Fibroblast of skin of right biceps (primary cell): ENCODE measurements at places on chromosomes 3 and 15.
A peak's percentile ranks its signal among the peaks of the same experiment; 100 is the strongest.

GRCh38 chr3:99823723-99824711 is 6.4 kb downstream of the CMSS1 start:
- DNase-seq, result no peak

DNA sequence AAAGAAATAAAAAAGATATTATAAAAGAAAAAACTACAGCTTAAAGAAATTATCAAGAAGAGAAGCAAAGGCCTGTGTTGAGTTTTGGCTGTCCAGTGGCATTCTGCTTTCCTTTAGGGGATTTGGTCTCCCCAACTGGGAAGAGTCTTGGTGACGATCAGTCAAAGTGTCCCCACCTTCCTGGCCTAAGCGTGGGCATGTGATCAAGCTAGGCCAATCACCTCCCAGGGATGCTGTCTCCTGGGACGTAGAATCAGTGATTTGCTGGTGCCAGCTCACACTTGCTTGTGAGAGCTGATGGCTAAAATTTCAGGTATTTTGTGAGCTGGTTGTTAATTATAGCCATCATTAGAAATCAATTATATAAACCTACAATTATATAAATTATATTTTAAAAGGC is 69.5 kb downstream of the ATP2B2 start:
- DNase-seq, result no peak

DNA sequence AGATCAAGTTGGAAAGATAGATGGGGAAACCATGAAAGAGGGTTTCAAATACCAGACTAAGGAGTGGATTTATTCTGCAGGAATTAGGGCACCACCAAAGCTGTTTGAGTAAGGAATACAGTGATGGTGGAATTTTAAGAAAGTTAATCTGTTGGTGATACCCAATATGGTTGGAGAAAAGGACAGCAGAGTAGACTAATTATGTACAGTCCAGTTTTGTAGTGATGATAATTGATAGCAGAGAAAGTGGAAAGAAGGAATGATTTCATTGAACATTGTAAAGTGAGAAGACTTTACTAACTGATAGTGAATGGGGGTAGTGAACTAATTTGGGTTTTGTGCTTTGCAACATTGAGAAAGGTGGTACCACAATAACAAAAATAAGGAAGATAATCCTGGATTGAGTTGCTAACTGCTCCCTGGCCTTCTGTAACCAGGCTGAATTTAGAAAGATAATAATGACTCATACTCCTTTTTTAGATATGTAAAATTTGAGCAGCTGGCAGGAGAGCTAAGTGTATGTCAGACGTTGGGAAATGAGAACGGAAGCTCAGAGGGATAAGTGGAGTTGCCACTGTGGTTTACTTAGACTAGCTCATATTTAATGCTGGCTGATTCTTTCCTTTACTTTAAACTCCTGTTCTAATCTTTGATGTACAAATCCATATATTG is 16.9 kb downstream of the TCAIM start:
- peak; percentile 77 for DNase-seq

DNA sequence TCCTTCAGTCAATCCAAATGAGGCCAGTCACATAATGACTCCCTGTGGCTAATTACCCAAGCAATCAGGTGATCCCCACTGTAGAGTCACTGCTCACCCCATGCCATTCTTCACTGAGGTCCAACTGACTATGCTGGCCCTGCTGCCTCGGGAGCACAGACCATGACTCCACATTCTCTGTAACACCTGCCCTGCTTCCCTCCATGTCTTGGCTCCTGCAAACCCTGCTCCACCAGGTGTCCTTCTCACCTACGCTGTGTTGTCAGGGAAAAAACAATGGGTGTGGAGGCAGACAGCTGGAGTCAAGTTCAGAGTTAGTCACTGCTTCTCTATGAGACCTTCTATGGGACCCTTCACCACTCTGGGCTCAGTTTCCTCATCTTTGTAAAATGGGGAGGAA is 6.1 kb upstream of the SFMBT1 start:
- no peak for DNase-seq

DNA sequence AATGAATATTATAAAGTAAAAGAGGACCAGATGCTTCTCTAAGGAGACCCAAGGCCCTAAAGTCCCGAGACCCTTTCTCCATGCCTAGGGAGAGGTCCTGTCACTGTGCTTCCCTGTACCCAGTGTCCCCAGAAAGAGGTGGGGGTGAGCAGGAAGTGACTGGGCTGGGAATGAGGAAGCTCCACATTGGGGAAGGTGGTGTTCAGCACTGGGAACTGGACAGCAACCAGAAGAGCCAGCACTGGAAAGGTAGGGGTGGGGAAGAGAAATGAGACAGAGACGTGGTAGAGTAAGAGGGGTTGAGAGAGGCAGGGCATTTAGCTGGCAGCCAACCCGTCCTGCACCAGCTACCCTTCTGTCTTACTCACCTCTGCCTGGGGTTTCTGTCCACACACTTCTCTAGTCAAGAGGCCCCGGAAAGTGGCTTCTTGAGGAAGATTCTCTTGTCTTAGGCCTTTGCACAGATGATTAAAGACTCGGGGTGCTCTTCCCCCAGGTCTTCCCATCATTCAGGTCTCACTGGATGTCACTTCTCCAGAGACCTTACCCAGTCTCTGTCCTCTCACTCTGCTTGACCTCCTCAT is 12.2 kb downstream of the RRP9 start:
- no peak for DNase-seq

DNA sequence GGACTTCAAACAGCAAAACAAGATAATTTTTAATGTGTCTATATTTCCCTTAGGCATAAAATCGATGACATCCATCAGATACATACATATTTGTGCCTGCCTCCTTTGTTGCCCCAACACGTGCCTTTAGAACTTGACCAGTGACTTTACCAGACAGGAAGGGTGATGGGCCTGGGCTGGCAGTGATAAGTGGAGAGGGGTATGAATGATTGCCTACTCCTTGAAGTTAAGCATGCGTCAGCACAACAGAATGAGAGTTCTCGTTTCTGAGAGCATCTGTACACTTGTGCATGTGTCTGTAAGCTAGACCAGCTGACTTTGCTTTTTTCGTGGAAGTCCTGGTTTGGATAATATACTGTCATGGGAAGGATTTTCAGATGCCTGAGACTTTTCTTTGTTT is 54.9 kb upstream of the COL6A6 start:
- DNase-seq, result no peak

- no peak for DNase-seq
These were observed 831 bp downstream of the IFT57 start for GRCh38 chr3:108221393-108221792.

GRCh38 chr3:30199096-30199759 is 407.2 kb upstream of the TGFBR2 start:
- peak; percentile 67 for DNase-seq

DNA sequence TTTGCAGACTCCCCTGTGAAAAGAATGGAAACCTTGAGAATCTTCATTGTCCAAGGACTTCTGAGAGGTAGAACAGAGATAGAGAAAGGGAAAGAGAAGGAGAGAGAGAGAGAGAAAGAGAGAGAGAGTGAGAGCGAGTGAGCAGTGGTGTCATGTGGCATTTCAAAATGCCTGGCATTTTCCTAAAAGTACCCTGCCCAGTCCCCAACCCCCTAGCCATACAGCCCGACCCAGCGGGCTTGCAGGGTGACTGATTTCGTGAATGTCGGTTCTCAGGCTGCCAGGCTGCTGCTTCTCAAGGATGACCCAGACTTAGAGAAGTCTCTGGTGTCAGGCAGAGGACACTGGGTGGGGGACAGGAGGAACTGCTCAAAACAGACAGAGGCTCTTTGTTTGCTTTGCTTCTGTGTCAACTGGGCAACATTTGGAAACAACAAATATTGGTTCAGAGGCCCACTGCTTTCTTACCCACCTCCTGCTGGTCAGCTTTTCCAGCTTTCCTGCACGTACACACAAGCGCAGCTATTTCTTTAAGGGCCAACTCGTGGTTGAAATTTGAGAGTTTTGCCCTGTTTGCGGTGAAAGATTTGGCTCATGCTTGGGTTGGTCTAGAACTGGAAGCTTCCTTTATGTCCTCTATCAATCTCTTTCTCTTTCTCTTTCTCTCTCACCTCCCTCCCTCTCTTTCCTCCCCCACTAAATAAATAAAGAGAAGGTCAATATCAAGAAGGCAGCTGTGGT is 3.7 kb upstream of the TF start:
- peak; percentile 11 for DNase-seq

GRCh38 chr15:26050984-26051383 is 187.9 kb upstream of the ATP10A start:
- DNase-seq, result no peak

GRCh38 chr3:197746801-197747237 is 2.9 kb upstream of the FYTTD1 start:
- DNase-seq, result no peak

DNA sequence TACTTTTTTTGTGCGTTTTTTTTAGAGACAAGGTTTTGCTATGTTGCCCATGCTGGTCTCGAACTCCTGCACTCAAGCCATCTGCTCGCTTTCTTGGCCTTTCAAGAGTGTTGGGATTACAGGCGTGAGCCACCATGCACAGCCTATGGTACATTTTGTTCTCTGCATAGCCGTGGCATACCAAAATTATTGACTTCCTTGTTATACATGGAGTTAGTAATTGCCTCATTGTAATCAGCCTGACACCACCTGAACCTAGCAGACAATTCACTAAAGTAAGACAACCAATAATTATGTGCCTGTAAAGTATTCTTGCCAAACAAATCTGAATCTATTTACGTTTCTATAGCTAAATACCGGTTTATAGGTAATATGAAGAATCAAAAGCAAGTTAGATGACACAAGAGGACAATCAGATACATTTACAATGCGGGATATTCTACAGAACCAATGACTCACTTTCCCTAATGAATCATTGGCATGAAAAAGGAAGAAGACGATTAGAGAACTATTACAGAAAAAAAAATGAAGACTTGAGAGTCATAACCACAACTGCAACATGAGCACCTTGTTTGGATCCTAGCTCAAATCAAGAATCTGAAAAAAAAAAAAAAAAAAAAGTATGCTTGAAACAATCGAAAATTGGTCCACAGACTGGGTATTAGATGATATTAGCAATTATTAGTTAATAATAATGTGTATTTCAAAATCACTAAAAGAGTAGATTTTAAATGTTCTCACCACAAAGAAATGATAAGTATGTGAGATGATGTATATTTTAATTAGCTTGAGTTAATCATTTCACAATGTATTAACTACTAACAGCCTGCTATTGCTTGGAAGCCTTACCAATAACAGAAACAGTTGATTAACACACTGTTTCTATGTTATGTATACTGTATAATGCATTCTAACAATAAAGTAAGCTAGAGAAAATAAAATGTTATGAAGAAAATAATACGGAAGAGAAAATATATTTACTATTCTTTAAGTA is 7.1 kb downstream of the GUCA1C start:
- DNase-seq, result peak; percentile 75

DNA sequence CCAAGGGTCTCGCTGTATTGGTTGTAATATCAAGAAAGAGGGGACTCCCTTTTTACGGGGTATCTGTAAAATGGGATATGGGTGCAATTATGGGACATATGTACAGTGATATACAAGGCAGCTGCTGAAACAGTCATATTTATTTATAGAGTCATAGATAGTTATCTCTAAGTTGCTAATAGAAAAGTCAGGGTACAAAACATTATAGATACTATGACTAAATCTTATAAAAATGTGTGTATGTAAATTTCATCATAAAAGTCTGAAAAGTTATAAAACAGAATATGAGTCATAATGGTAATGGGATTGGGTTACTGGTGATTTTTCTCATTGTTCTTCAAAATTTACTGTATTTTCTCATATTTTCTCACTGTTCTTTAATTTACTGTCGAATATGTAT is 344.9 kb upstream of the SLCO3A1 start:
- DNase-seq, result peak; percentile 78

DNA sequence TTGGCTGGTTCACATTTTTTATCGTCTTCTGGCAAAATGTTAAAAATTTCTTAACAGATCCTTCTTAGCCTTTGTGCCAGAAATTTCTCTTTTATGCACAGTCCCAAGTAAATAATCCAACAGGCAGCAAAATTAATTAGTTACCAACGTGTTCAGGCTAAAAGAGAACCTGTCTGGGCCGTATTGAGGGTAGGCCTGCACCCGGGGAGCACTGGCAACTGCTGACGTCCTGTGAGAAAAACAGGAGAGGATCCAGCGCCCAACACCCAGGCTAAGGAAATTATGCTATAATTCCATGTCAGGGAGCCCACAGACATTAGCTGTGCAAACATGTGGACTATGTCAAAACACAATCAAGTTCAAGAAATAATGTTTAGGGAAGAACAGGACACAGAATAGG is 30.7 kb upstream of the CSTA start:
- no peak for DNase-seq

- no peak for DNase-seq
These were observed 17.3 kb downstream of the DENND6A start for GRCh38 chr3:57675530-57675929.

DNA sequence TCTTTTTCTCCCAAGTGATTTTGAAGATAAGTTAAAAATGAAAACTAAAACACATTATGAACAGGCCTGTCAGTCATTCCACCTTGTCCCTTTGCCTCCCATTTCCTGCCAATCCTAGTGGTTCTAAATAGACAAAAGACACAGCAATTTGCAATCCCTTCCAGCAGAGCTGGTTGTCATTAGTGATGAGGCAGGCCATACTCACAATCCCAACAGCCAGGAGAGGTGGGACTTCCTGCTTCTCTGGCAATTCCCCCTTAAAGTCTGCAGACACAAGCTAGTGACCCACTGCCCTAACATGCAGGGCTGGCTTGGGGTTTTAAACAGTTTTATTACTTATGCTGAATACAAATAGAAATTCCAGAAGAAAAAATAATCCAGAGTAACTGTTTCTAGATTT is 38.4 kb upstream of the RBP1 start:
- DNase-seq, result no peak

DNA sequence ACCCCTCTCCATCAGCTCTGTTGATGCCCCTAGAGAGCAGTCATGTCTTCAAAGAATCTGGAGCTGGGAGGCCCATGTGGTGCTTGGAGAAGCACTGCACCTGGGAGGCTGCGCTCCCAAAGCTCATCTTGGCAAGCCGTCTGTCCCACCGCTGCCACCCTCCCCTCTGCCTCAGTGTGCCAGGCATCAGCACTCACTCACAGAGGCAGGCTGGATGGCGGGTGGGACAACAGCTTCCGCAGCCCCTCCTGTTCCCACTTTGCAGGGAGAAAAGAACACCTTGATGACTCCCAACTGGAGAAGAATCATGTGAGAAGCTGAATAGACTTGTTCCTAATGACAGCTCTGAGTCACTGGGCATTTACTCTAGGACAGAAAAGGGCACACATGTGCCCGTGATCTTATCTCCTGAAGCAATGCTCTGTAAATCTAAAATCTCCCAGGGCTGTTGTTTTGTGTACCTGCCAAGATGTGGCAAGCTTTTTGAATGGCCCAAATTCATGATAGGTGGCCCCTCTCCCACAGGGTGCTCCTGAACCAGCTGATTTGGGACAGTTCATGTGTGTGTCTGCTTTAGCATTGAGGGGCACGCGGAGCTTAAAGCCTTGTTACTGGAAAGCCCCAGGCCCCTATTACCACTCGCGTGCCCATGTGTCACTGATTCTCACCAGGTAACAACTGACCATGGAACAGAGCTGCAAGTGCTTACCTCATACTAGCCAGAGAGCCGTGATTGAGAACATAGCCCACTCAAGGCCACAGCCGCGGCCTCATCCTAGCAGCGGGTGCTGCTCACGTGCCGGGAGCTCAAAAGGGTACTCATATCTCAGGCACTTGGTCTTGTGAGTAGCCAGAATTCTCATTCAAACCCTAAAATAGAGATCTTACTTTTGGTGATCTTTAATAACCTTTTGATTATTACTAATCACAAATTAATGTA is 104.4 kb downstream of the DNAJB8 start:
- DNase-seq, result no peak
